HEK293T (cell line): ENCODE measurements at places on chromosomes 4 and X.
A peak's percentile ranks its signal among the peaks of the same experiment; 100 is the strongest.

DNA sequence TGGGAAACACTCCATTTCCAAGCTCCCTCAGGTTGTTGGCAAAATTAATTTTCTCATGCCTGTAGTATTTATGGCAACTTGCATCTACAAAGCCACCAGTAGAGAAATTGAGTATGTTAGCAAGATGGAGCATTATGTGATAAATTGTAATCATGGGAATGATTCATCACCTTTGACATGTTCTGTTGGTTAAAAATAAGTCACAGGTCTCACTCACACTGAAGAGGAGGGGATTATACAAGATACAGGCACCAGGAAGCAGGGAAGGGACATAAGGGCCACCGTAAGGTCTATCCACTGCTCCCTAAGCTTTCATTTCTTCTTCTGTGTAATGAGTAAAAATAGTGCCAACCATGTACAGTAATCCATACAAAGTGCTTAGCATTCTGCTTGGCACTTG is 313.0 kb downstream of the GBA3 start:
- DNase-seq, result no peak

GRCh38 chr4:128512161-128512560 is 224.5 kb upstream of the PGRMC2 start:
- no peak for DNase-seq

DNA sequence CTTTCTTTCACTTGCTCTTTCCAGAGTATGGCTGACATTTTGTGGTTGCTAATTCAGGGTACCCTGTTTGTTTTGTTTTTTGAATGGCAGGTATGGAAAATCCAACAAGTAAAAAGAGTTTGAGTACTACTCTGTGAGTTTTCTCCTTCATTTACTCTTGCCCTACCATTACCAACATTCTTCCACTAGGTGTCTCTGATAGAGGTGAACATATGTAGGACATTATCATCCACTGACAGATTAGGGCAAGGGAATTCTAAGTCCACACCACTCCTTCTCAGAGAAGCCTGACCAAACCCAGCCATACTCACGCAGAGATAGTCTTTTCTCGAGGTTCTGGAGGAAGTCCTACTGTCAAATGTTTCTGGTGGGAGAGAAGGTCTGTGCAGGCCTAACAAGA is 36.7 kb upstream of the HDAC8 start:
- DNase-seq, result peak; percentile 29

DNA sequence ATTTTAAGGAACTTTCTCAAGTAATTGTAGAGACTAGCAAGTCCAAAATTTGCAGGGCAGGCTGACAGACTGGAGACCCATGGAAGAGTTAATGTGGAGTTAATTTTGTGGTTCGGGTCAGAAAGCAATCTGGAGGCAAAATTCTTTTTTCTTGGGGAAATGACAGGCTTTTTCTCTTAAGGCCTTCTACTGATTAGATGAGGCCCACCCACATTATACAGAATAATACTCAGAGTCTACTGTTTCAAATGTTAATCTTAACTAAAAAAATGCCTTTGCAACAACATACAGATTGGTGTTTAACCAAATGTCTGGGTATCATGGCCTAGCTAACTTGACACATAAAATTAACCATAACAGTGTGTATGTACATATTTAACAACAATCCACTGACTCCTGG is 32.7 kb downstream of the RRAGB start:
- DNase-seq, result no peak
